ENCODE measurements at places on chromosomes 12 and 14.

GRCh38 chr14:100428727-100429126 lies 105.6 kb downstream of the SLC25A47 start:
- DNase-seq = no peak

- DNase-seq = no peak
These were observed 128.1 kb upstream of the AMIGO2 start for GRCh38 chr12:47207829-47208248.

DNA sequence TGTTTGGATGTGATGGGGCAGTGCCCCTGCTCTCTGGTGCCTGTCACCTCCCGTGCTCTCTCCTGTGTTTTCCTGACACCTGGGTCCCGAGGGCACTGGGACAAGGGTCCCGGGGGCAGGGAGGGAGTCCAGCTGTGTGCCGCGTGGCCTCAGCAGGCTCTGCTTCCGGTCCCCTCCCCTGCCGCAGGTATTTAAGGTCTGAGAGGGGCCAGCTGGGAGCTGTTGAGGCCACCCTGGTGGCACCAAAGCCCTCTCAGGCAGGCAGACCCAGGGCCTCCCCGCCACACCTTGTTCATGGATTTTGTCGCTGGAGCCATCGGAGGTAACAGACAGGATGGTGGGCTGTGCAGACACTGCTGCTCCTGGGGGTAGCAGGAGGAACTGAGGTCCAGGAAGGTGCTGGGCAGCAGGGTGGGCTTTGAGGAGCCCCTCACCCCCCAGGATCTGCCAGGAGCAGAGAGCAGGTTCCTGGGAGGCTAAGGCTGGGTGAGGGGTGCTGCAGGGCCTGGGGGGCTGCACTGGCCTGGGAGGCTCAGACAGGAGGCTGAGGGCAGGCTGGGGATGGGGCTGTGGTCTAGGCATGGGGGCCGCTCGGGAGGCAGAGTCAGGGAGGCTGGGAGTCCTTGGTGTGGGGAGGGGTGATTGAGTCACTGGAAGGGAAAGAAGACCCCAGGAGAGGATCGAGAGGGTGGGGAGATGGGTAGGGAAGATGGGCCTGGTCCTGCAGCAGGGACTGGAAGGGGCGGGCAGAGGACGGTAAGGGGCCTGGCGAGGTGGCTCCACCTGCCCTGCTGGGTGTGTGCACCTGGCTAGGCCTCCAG lies at the start of gene SLC25A47:
TSS of gene SLC25A47 (plus strand) at position 219 of the 821 bp plus-strand sequence. CDS start at position 295, 76 bp downstream.
- DNase-seq = no peak

DNA sequence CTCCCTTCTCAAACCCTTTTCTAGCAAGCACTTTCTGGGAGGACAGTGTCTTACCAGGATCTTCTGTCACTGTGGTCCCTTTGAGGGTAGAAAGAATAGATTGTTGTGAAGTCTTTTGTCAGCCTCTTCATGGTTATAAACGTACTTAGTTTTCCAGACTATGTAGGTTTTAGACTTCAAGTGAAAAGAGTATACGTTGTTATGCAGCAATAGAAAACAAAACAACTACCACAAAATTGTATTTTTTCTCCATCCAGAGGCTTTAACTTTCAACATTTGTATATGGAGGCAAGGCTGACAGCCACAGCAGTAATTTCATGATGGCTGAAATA lies 23.7 kb downstream of the PRKCH start:
- DNase-seq = no peak

DNA sequence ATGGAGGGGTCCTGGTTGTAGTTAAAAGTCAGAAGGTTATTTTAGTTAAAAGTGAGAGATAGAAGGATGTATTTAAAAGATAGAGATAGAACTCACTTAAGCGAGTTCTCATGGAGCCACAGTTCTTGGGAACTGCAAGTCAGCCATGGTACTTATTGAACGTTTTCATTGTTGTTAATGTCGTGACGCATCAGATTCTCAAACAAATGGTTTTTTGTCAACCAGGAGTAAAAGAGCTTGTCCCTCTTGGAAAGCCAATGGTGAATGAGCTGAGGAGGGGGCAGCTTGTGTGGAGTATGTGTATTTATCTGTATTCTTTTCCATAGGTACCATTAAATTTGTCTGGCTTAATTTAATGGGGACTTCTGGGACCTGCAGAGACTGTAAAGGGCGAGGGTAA lies 68.6 kb downstream of the FIGNL2 start:
- no peak for DNase-seq

DNA sequence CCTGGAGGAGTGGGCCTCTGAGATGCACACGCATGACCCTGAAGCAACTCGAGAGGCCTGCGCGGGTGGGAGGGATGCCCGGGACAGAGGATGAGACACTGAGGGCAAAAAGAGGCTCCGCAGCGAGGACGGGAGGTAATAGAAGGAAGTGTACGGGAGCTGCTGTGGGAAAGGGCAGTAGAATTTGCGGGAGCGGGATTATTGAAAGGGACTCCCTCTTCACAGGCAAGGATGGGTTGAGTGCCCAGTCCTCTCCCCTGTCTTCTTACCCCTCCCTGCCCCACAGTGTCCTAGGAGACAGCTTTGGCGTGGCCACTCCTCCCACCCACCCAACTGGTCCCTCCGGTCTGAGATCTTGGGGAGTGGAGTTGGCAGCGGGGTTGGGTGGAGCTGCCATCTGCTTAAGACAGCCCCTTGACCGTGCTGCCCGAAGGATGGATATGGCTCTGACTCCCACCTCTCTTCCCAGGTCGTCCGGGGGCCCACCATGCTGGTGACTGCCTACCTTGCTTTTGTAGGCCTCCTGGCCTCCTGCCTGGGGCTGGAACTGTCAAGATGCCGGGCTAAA lies 15.7 kb upstream of the ESPL1 start:
- DNase-seq = no peak

- no peak for DNase-seq
These were observed 142.5 kb downstream of the TMX1 start for GRCh38 chr14:51382506-51382905.

GRCh38 chr12:49783917-49784676 lies 42.7 kb downstream of the TMBIM6 start:
- peak; percentile 28 for DNase-seq

DNA sequence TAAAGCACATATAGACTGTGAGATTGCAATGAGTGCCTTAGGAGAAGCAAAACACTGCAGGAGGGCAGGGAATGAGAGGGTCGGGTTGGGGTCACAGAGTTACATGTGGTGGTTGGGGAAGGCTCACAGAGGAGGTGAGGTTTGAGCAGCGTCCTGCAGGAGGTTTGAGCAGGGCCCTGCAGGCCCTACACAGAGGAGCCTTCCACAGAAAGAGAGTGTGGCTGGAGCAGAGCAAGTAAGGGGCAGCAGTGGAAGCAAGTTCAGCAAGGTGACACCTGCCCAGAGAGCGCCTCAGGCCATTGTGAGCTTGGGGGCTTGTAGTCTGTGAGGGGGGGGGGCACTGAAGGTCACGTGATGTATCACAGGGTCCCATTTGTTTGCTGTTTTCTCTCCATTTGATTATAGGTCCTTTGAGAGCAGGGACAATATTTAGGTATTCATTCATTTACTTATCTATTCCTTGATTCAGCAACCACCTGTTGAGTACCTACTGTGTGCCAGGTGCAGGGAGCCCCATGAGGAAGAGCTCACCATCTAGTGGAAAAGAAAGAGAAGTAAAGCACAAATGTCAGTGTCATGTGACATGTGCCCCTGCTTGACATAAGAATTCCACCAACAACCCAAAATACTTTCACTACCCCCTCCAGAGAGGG lies 56.6 kb downstream of the GALNT16 start:
- DNase-seq = no peak

- no peak for DNase-seq
These were observed 217.4 kb downstream of the ACSS3 start for GRCh38 chr12:81295251-81295650.

DNA sequence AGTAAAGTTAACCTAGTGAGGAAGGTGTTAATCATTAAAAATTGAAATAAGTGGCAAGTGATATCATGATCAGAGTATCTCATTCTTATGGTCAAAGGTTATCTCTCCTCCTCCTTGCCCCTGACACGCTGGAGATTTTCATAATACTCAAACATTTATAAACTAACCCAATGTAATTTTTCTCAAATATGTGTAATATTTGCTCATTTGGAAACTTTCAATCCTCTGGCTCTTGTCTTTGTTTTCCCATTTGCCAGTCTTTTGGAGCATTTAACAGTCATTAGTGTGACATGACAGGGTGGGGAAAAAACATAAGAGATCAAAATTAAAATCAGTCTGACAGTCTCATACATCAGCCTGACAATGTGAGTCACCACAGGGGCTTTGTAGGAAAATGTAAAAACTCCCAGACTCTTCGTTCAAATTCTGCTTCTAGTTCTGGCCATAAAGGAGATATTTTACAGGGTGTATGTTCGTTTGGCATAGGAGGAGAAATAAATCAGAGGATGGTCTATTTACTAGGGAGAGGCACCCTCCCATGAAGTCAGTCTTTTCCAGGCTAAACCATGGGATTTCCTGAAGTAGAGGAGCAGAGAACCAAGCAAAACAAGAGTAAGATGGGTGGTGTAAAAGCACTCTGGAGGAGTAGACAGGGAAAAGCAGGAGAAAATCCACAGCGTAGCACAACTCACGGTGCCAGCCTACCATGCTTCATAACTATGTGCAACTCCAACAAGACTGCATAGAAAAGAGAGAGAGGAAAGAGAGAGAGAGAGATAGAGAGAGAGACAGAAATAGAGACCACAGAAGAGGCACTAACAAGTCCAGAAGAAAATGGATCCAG lies 369.2 kb upstream of the PDE3A start:
- DNase-seq = no peak

DNA sequence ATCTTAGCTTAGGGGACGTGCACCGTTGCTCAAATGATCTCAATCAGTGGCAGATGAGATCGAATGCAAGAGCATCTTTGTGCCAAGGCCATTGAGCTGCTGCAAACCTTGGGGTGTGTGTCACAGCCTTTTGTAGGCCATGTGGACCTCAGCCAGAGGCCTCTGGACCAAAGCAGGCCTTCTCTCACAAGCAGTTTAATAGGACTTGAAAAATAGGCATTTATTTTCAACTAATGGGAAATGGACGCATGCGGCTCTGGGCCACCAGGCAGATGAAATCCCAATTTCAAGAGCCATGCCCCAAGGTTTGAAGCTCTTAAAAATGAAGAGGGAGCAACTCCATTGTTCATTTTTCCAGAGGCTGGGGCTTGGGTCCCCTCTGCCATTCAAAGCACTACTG lies 87.3 kb downstream of the TTC7B start:
- no peak for DNase-seq

- DNase-seq = peak; percentile 37
These were observed 29.6 kb upstream of the NAP1L1 start for GRCh38 chr12:76113800-76114757.

DNA sequence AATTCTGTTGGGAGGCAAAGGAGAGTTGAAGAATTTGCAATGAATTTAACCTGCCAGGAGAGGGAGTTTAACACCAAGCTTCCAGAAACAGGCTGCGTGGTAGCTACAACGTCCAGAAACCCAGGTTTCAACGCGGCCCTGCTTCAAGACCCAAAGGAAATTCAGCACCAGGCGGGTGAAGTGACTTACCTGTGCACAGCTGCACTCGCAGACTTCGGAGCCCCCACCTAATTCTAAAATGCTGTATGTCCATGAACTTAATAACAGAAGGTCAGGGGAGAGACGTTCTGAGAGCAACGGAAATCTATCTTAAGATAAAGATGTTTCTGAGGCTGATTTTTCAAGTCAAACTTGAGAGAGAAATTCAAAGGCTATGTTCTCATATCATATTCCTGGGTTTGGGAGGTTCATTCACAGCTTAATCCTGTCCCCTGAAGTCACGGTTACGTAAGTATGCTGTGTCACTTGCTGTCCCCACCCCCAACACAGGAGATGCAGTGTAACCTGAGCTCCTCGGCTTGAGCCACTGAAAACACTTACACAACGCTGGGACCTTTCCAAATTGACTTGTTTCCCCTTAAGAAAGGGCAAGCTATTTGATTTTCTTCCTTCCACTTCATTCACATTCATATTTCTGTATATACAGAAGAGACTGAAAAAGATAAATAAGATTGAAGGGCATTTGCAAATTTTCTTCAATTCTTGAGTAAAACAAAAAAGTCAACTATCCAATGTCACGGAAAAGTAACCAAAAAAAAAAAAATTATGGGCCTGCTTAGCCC lies 22.7 kb downstream of the CLIP1 start:
- peak; percentile 78 for DNase-seq

DNA sequence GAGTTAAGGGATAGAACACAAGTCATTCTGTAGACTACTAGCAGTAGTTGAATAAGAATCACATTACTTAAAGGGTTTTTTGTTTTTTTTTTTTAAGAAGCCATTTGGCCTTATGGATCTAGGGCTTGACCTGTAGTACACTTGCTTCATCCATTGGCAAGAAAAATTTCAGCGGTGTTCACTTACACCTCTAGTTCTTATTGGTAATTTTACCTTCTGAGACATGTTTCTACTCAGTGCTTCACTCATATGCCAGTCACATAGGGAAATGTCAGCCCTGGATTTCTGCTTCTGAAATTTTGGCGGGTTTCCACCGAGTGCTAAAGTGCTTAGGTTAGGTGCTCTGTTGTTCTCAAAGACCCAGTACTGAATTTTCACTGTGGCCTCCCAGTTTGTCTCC lies 72.9 kb downstream of the FRMD6 start:
- no peak for DNase-seq

GRCh38 chr14:22753586-22753985 lies 12.9 kb upstream of the OXA1L start:
- DNase-seq = no peak

DNA sequence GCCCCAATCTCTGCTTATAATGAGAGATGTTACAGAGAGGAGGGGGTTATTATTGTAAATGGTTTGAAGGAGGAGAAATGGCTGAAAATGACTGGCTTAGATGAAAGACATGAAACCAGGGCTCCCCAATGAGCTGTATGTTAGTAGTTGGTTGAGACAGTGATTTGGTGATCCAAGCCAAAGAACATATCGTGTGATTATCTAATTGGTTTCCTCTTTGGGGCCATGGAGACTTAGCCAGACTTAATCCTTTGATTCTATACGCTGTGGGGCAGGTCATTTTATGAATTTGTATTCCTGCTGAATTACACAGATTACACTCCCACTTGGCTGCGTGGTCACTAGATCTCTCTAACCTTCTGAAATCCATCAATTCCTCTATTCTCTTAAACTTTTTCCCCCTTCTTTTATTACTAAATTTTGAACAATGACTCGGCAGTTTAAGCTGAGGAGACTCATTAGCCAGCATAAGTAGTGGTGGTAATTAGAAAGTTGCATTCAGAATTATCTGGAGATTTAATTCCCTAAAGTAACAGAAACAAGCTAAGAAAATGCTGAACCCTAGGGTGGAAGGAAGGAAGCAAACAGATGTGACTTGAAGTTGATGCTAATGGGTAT lies 5.3 kb downstream of the TTC8 start:
- DNase-seq = no peak

DNA sequence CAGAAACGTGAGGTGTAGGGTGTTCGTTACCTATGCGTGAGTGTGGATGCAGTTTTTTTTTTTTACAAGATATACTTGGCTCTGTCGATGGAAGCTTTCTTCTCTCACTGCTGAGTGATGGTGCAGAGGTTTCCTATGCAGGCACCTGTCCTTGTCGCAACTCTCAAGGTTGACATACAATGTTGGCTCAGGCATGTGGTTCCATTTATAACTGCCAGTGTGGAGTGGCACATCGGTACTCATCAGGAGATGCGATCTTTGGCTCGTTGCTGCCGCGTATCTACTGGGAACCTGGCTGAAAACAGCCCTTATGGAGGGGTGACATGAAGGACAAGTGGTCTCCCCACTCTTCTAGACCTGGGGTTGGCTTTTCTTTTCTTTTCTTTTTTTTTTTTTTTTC lies 109.0 kb downstream of the ZNF664 start:
- DNase-seq = no peak

Measured in trophoblast cell (in vitro differentiated cells and primary cell).